Inflammatory macrophage treated with lipopolysaccharide for 1 hour (primary cell): ENCODE measurements at places on chromosomes 6 and 20.

DNA sequence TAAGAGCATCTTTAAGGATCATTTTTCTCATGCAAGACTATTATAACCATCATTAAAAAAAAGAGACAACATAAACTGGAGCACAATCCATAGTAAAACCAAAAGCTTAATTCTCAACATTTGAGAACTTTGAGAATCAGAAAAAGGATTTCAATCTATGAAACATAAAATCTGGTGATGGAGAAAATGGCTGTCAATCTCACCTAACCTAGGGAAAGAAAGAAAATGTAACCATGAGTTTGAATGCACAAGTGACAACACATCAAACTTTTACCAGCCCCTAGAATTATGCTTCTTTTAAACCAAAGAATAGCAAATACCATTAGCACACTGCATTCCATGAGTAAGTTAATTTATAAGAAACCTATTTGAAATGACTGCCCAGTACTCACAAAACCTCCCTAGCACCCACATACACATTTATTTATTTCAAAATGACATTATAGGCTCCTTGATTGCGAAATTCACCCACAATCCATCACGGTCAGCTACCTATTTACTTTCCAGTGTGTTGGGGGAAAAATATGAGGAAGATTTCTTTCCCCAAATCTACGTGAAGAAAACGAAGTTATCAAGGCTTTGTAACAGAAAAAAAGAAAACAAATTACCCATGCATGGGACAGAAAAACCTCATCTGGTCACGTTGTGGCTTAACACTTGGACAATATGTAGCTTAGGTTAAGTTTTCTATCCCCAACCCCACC lies 828 bp downstream of the ASCC3 start:
- peak; percentile 28 for DNase-seq

GRCh38 chr6:36907781-36908180 lies 22.0 kb downstream of the C6orf89 start:
- DNase-seq, result no peak

DNA sequence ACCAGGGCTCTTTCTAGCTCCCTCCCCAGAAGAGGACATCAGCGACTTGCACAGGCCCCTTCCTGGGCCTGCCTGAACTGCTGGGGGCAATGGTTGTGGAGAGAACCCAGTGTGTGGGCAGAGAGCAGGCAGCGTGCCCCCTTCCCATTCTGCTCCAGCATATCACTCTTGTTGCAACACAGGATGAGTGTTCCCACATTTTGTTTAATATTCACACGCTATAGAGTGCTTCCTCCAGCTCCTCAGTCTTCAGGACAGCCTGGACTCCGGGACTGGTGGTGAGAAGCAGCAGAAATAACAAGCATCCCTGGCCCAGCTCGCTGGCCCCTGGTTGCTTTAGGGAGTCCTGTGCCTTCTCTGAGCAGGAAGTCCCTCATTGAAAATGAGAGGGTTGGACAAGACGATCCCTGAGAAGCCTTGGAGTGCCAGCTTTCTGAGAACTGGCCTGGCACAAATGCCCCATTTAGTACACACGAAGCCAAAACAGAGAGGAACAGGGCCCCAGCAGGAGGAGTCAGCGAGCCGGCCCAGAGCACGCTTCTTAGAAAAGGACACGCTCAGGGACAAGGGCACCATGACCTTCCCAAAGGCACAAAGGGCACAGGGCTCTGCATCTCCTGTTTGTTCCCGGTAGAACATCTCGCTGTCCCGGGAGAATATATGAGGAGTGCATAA lies 84.2 kb upstream of the FOXC1 start:
- DNase-seq, result no peak

GRCh38 chr6:7469696-7470095 lies 71.8 kb upstream of the DSP start:
- no peak for DNase-seq

GRCh38 chr6:444653-445275 lies 53.2 kb downstream of the IRF4 start:
- DNase-seq, result no peak

- DNase-seq, result peak; percentile 45
Measured at GRCh38 chr20:44309763-44310663, 989 bp downstream of the FITM2 start.
